ENCODE measurements at places on chromosomes 4 and X.

DNA sequence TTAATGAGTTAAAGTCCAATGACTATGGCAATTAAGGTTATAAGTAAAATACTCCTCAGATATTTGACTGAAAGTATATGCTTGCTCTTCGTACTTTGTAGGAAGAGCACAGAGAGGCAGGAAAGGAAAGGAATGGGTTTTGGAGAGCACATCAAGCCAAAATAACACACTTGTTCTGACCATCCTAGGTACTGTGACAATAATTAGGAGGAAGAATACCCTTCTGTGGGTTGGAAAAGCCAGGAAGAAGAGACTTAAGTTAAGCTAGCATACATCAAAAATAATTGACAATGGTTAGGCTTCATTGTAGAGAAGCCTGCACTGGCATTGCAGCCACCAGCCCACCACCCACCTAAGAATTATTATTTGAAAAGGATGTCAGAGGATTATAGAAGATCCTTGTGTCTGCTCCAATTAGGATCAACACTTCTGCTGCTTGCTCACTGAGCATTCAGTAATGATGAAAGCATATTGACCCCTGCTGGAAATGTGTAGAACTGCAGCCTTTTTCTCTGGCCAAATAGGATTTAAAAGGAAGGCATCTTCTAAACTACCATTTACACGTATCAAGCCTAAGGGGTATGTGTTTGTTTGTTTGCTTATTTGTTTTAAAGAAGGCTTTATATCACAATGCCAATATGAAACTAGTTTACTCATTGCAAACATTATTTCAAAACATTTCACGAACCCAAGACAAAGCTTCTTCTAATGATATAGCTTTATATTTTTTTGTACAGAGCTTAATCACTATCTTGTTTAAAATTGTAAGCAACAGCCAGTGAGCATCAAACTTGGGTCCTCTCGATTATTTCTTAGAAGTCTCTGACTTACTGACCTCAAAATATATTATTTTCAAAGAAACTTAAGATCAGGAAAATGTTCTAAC lies 286.2 kb upstream of the TET2 start:
- peak; percentile 12 for DNase-seq

DNA sequence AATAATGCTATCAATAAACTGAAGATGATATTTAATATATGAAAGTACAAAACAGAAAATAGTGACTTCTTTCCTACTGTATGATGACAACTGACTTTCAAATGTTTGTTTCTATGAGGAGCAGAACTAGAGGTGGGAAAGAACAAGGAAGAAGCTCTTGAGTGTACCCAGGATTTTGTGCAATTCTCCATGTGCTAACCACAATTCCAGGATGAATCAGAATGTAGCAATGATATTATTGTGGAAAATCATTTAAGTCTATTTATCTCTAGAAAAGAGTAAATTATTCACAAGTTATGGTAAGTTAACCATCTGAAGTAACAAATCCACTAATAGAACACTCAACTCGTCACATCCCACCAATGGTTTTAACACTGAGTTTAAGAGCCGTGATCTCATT lies 324.1 kb upstream of the EMCN start:
- DNase-seq: no peak

DNA sequence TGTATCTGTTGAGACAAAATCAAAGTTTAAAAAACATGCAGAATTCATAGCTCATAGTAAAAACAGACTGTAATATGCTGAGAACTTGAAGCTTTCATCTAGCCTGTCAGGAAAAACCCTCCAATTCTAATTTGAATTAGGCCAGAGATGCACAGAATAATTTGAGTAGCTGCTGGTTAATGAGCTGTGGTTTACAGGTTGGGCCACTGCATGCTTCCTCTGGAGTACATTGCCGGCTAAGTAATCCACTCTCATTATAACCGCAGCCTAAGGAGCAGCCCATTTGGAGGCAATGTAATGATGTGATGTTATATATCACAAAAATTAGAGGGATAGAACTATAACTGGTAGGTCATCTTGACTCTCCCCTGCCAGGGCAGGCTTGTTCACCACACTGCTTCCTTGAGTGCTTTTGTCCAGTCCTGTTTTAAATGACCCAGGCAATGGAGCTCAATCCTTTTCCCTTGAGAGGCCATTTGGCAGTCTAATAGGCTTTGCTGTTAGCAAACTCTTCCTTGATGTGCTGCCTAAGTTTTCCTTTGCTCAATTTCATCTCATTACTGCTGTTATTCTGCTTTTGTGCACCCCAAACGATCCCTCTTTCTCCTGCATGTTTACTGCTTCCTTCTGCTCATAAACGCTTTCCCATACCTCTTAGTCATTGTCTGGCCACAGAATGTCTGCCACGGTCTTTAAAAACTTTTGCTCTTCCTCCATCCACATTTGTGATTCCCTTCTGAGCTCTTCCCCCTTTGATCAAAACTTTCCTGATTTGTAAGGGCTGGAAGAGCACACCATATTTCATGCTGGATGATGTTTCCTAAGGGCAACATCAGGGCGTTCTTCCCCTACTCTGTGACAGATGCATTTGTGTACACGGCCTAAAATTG lies 230.9 kb downstream of the C4orf33 start:
- no peak for DNase-seq

DNA sequence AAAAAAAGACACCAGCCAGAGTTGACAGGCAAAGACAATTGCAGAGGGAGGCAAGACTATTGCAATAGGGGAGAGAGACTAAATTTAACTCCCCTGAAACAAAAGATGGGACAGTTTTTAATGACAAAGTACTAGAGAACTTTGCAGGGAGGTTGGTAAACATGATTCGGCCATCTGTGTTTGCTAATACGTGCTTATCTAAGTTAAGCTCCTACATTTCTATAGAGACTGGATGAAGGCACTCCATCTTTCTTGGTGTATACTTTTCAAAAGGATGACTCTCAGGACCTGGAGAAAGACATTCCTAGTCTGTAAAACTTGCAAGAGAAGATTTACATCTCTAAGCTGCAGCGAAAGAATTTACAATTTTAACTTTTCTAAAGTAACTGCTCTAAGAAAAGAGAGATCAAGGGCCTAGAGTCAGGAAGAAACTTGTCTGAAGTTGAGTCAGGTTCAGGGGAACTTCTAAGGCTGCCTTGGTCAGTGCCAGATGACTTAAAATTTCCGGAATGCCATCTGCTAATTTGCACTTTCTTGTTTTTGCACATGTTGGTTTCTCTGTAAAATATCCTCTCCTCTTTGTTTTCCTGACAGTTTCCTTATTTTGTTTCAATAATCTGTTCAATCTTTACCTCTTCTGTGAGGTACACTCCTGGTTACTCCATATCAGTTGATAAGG lies 10.6 kb downstream of the ADAM29 start:
- DNase-seq: no peak

DNA sequence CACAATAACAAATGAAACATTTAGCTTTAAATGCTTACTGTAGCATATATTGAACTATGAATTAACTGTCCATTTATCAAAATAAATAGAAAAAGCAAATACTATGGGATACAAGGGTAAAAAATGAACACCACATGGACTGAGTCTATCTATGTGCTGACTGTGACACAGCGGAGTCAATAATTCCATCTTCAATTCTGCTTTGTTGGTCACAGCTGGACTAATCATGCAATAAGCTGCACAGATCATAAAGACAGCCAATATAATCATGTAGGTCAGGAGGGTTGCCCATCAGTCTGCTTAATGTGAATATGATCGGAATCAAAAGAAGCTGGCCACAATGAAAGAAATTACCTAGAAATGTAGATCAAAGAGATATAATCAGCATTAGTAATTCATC lies 95.7 kb upstream of the FAM47A start:
- DNase-seq: no peak

- no peak for DNase-seq
Measured at GRCh38 chrX:152074163-152074562, 64.2 kb downstream of the MAGEA10 start.

GRCh38 chr4:173185847-173186510 lies 17.4 kb downstream of the GALNT7 start:
- DNase-seq: no peak

GRCh38 chr4:13137390-13137789 lies 346.8 kb downstream of the RAB28 start:
- no peak for DNase-seq

GRCh38 chrX:13085526-13085925 lies 41.1 kb upstream of the FAM9C start:
- peak; percentile 48 for DNase-seq

- no peak for DNase-seq
Measured at GRCh38 chr4:66653937-66654336, 891.4 kb downstream of the CENPC start.

DNA sequence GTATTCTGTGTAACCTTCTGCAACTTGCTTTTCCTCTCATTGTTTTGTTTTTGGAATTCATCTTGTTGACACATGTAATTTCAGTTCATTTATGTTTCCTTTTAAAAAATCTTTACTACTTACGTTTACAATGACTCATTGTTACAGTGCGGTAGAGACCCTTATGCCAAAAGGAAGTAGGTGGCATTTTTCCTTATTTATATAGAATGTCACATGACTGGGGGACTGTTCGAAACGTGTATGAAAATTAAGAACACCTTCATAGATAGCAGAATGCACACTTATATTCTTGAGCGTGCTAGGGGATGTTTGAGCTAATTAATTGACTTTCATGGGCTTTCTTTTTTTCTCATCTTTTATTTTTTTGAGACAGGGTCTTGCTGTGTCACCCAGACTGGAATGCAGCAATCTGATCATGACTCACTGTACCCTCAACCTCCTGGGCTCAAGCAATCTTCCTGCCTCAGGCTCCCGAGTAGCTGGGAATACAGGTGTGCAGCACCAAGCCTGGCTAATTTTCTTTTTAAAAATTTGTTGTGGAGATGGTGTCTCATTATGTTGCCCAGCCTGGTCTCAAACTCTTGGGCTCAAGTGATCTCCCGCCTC lies 7.3 kb downstream of the REPS2 start:
- no peak for DNase-seq

GRCh38 chr4:26365537-26366150 lies 44.8 kb downstream of the RBPJ start:
- DNase-seq: no peak

GRCh38 chr4:57131849-57132742 lies 21.9 kb upstream of the IGFBP7 start:
- no peak for DNase-seq

- no peak for DNase-seq
Measured at GRCh38 chr4:2806390-2807355, 13.8 kb downstream of the SH3BP2 start.

GRCh38 chr4:113684534-113685091 lies 76.9 kb downstream of the CAMK2D start:
- no peak for DNase-seq

- no peak for DNase-seq
Measured at GRCh38 chr4:1502976-1503375, 96.7 kb upstream of the NKX1-1 start.

DNA sequence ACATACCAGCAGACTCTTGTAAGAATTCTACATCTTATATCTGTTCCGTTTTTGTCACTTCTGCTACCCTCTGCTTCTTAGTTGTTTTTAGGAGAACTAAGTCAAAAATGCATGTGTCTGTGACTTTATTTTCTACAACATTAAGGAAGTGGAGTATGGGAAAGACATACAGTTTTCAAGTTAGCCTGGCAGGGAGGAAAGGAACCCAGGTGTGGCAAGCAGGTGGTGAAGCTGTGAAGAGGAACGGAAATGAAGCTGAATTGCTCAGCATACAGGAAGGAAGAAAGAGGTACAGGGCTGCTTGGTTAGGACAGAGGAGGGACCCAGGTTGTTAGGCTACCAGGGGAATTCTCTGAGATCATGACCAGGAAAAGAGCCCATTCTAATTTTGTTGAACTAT lies 9.4 kb downstream of the GPRIN3 start:
- DNase-seq: peak; percentile 32

DNA sequence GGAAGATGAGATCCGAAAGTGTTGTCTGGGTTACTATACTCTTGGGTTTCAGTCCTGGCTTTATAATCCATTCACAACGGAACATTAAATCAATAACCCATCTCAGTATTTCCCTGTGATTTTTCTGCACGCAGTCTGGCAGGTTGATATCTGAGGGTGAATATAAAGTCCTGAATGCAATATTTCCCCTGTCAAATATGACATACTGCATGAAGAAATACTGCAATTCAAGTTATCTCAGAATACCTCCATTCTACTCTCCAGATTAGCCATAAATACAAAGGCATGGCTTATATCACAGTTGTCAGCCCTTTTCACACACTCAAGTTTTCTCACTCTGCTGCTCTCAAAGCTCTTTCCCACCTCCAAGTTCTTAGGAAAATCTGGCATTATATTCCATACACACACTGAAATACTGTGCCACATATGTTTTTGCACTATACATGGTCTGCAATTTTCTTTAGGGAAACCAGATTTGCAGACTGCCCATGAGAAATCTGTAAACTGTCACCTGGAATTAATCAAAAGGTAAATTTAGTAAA lies 64.7 kb downstream of the WDFY3 start:
- DNase-seq: no peak

DNA sequence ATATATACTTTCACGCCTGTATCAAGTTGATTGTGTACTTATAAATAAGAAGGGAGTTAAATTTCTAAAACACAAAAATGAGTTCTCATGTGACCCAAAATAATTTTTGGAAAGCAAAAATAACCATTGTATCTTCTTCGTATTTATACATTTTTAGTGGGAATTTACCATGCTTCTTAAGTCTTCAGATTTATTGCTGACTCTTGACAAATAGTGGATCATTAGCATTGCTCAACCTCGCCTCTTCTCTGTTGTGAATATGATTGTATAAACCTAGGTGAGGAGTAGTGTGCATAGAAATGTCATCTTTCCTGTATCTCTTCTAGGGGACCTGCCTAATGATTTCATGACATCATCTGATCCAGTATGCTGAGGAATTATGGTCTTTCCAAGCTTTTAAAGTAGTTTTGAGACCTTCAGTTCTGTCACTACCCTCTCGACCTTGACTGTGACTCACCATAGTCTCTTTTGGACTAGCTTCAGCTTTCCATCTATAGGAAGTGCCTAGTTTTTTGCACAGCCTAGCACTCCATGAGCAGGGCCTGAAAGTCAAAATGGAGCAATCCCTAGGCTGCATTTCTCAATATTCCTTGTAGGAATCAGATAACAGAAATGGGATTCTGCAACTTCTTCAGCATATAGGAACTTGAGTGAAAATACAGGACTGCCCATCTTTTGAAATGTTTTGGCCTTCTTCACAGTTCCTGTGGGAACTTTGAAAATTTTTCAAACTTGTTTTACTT lies 157.6 kb downstream of the ARX start:
- DNase-seq: no peak

DNA sequence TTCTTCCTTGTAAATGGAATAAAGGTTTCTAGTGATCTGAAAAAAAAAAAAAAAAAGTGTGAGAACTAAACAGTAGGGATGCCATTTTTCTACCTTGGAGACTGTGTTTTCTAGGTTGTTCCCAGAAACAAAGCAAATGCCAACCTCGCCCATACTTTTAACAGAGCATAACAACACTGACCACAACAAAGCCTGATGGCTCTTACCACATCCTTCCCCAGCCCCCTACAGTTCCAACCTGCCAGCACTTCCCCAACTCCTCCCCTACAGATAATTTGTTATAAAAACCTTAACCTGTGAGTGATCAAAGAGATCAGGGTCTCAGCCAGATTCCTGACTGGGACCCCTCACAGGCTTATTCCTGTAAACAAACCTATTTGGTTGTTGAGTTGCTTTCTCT lies 940.0 kb downstream of the SH3BGRL start:
- DNase-seq: peak; percentile 2

All from activated CD4-positive, alpha-beta T cell treated with anti-CD3 and anti-CD28 coated beads, Interleukin-2, amount 50 U/mL, for 1 hour (primary cell).